ENCODE measurements at places on chromosomes 6 and 20.
A peak's percentile ranks its signal among the peaks of the same experiment; 100 is the strongest.

DNA sequence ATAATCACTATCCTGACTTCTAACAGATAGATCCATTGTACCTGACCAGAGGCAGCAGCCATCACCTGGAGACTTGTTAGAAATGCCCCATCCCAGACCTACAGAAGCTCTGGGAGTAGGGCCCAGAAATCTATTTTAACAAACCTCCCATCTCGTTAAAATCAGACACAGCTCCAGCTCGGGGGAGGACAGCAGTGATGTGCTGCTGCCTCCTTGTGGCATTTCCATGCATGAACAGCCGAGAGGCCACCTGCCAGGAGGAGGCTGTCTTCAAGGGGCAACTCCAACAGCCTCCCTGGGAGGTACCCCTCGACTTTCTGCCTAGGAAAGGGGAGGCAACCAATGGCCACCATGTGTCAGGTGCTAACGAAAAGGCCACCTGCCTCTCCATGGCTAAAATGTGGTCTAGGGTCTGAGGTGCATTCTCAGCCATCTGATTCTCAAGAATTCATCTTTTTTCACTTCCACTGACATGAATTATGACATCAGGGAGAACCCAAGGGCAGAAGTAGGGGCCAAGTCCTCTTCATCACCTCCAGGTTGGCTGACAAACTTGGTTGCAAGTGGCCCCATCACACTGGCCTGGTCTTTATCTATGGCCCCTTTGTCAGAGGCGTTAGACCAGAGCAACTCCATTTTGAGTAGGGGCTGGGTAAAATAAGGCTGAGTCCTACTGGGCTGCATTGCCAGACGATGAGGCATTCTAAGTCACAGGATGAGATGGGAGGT is 12.2 kb upstream of the KCNK15 start:
- DNase-seq: peak; percentile 76

DNA sequence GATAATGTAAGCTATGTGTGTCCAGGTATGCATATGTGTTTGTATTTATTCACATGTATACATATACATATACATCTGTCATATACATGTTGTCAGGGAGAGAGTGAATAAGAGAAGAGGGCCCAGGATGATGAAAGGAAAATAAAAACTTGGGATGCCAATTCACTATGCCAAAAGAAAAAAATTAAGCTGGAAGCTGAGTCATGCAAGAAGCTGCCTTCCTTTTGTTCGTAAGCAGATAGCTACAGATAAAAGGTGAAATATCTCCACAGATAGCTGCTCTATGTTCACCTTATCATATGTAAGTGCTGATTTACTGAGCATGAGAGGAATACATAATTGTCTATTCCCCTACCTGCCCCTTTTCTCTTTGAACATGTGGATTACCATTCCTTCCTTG is 579.9 kb downstream of the EPM2A start:
- DNase-seq: no peak

- DNase-seq: peak; percentile 14
Observed at GRCh38 chr20:32205110-32205842, 2.3 kb downstream of the PLAGL2 start.

DNA sequence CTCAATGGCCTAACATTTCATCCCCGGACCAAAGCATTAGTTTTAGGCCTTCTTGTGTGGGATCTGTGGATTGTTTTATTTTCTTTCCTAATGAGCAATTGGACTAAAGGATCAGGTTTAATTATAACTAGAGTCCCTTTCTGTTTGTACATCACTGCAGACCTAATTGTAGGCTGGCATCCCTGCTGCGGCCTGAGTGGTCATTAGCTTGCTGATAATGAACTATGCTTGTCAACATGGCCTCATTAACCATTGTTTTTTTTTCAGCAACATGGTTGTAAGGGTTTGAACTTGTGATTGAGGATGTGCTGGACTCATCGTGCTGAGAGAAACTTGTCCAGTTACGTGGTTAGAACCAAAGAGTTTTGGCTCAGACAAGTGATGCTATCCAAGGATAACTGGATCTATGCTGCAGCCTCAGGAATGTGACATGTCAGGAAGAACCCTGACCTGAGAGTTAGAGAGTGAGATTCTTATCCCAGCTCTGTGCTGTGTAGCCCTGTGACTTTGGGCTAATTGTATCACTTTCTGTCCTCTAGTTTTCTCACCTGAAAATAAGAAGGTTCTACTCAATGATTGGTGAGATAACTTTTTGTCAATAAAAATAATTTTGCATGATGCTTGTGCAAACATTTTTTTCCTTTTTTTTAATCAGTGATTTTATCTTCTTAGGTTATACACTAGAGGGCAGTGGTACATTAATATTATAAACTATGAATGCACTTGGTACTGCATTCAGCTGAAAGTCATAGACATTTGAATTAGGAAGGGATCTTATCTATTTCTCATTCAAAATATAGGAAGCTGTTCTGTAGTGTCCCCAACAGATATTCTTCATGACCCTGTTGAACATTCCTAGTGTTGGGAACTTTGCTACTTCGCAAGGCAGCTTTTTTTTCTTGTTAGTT is 140.9 kb downstream of the RNF144B start:
- peak; percentile 8 for DNase-seq

- no peak for DNase-seq
Observed at GRCh38 chr6:804317-804716, 111.4 kb upstream of the EXOC2 start.

DNA sequence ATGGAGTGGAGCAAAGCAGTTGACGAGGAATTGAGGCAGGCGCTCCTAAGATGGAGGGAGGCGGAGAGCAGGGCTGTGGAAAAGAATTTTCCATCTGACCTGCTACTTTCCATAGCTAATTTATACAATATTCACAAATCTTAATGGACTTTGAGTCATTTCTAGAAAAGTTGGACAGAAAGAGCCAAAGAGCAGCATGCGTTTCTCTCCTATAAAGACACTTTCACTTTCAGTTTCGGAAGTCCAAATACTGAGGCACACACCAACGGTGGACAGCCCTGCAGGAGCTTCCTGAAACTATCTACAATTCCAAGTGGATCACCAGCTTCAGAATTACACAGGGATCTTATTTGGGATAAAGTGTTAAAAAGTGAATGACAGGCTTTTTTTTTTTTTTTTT is 43.5 kb downstream of the PANK2 start:
- peak; percentile 29 for DNase-seq

DNA sequence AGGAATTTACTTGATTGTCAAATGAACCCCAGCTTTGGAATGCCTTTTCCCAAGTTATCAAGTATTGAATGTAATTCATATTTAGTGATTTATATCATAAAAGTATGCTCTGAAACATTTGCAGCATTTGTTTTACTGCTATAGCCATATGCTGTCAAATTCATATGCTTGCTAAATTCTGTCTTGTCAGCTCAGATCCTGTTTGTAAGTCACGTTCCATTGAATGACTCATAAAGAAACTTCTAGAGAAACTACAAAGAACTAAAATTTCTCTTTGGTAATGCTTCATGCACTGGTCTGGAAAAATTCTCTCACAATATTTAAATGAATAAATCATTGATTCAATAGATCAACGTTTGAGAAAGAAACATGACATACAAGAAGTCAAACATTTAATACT is 445.9 kb downstream of the PHF3 start:
- peak; percentile 3 for DNase-seq

DNA sequence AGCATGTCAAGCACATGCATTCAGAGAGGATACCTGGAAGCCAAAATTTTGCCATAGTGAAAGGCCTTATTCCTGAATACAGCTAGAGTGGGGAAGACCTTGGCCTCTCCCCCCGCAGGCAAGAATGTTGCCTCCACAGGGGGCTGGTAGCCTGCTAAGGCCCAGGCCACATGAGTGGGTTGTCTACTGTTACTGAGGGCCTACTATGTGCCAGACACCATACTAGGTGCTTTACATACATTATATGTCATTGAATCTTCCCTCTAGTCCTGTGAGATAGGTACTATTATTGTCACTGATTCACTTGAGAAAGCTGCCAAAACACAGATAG is 642 bp upstream of the PI16 start:
- no peak for DNase-seq

DNA sequence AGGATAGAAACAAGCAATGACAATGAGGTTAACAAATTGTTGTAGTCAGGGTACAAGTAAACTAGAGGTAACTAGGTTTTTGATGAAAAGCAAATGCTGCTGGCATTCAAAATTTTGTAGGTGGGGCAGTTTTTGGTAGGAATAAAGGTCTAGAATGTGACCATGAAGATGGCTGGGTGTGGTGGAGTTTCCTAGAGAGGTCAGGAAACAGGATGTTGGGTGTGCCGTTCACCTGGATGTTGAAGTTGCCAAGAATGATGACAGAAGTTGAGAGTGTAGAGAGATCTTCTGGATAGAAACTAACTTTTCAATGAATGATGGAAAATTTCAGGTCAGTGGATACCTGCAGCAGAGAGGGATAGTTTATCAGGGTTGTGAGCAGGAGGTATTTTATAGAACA is 22.7 kb downstream of the MAPK14 start:
- DNase-seq: no peak

DNA sequence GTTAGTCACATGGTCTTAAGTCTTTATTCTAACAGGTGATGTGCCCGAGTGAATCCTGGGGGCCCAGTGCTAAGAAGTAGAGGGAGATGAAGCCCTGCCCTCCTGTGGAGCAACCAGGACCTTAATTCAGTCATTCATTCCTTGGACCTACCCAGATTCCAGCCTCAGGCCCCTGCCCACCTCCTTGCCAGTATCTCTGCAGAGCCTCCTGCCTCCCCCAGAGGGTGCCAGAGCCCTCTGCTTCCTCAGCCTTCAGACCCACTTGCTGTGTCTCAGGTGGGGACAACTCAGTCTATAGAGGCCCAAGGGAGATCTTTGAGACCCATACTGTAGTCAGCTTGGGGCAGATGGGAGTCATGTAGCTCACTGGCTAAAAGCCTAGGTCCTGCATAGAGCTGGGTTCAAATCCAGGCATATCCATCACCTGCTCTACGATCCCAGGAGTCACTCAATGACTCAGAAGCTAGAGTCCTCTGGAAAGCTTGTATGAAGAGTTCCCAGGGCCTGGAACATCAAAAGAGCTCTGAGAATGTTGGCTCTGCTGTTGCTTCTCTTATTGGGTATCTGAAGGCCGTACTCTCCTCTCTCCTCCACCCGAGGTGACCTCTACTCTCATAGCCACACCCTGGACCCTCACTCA is 3.9 kb upstream of the SIGLEC1 start:
- peak; percentile 51 for DNase-seq

DNA sequence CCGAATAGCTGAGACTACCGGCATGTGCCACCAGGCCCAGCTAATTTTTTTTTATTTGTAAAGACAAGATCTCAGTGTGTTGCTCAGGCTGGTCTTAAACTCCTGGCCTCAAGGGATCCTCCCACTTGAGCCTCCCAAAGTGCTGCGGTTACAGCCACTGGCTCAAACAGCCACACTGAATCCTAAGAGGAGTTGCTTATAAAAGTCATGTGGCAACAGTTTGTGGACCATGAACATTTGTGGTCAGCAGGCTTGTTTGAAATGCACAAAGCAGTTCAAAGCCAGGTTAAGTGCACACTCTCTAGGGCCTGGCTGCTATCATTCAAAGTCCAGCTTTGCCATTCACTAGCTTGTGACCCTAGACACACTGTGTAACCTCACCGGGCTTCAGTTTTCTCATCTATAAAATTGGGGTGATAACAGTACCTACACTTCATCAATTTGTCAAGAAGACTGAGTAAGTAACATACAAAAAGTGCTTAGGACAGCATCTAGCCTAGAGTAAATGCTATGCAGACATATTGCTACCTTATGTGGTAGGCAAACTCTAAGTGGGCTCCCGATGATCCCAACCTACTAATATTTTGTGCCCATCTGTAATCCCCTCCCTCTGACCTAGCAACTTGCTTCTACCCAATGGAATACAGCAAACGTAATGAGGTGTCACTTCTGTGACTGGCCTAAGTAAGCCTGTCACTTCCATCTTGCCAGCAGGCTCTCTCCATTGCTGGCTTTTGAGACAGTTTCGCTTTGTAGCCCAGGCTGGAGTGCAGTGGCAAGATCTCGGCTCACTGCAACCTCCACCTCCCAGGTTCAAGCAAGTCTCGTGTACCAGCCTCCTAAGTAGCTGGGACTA is 122.9 kb downstream of the ZMYND8 start:
- DNase-seq: peak; percentile 64

GRCh38 chr6:148693882-148694484 is 52.8 kb upstream of the UST start:
- DNase-seq: no peak

DNA sequence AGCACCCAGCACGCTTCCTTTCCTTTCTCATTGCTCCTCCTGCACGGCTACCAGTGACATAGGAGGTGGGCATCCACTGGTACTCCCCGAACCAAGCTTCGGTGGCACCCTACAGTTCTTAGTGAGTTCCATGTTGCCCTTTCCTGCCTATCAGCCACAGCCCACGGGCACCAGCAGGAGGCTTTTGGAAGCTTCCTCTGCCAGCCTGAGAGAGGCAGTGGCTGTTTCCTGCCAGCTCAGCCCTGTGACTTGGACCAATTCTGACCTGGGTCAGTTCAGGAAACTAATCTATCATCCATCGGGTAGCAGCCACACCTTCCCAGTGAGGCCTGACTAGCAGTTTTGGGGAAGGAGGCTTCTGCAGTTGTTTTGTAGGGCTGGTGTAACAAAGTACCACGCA is 176.4 kb upstream of the UST start:
- DNase-seq: no peak

GRCh38 chr20:52060794-52061714 is 130.5 kb downstream of the ZFP64 start:
- peak; percentile 43 for DNase-seq

- peak; percentile 67 for DNase-seq
Observed at GRCh38 chr6:130322673-130323268, 43.0 kb upstream of the TMEM200A start.

GRCh38 chr6:11097476-11097875 is 3.8 kb downstream of the SMIM13 start:
- DNase-seq: no peak

DNA sequence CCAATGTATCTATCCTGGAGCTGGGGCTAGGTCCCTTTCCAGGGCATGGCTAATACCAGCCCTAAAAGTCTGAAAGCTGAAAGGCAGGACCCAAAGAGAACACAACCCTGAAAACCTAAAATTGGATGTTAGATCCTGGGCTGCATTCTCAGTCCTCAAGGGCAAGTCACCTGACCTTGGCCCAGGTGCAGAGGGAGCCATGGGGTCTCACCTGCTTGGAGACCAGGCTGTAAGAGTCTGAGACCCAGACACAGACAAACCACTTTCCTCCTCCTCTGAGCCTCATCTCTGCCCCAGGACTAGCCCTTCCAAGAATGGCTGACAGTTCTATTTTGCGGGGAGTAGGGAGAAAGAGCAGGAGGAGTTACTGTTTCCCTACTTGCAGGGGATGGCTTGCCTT is 60.0 kb downstream of the EFCAB8 start:
- DNase-seq: no peak

DNA sequence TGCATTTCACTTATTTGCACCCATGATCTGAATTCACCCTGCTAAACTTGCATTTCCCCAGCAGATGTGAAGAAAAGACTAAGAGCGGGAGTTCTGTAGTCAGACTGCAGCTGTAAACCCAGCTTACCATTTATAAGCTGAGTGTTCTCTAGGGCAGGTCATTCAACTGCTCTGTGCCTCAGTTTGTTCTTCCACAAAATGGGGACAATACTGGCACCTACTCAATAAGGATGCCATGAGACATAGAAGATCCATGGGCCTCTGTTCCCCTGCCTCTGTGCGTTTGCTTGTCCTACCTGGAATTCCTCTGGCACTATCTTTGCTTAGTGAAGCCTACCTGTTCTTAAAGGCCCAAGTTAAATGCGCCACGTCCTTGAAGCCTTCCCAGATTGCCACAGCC is 12.2 kb upstream of the MDFI start:
- DNase-seq: no peak
